Adrenal gland (tissue), 19 donors: ENCODE measurements at places on chromosomes 13 and 19. TPM values are rescaled to one million over a fixed set of nuclear protein-coding genes. Genes with fewer than 3 reads are reported as not detected.
A peak's percentile ranks its signal among the peaks of the same experiment; 100 is the strongest.

DNA sequence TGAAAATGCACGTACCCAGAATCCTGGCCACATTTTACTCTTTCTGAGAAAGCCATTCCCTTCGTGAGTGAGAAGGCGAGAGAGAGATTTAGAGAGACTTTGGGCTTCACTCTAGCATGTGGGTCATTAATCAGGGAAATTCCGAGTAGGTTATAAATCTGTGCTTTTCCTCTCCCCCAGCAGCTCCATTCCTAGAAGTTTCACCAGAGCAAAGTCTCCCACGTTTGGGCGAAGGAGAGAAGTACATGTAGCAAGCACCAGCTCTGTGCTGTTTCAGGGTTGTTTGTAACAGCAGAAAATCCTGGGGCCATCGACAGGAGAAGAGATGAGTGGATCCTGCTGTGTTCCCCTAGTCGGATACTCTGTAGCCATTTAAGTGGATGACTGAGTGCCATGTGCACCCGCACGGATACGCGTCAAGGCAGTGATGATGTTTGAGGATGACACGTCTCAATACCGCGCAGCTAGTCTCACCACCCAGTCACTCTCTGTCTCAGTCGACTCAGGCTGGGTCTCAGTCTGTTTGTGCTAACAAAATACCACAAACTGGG, 131.8 kb upstream of the PEG3 start:
- no peaks in the 10 kb centered on the region for H3K27me3 ChIP-seq
- H3K36me3 ChIP-seq = no peaks in the 10 kb centered on the region
- H3K4me1 ChIP-seq = peaks cover 37% of the 10 kb centered on the region

DNA sequence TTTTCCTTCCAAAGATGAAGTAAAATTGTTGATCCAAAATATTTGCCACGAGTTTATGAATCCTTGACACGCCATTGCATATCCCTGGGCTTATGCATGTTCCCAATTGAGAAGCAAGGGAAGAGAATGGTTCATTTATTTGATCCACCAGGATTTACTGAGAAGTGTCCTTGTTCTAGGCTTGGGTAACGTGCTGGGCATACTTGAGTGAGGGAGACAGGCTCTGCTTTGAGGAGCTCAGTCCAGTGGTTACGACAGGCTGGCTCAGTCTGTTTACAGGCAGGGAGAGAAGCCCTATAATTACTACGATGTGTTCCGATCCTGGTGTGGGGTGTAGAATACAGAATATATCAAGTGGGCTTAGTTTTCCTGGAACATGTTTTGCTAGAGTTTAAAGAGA, 6.3 kb upstream of the PNMA8C start:
- H3K4me1 ChIP-seq = no peaks in the 10 kb centered on the region
- H3K27me3 ChIP-seq = no peaks in the 10 kb centered on the region
- no peak for DNase-seq
- no peaks in the 10 kb centered on the region for H3K36me3 ChIP-seq
- no peak overlapping the region for H3K4me3 ChIP-seq

- H3K4me1 ChIP-seq = no peaks in the 10 kb centered on the region
- DNase-seq = no peak
- no peaks in the 10 kb centered on the region for H3K27me3 ChIP-seq
- no peak overlapping the region for H3K4me3 ChIP-seq
- H3K36me3 ChIP-seq = peaks cover 45% of the 10 kb centered on the region
Measured at GRCh38 chr19:47381653-47382279, 32.7 kb downstream of the DHX34 start.

DNA sequence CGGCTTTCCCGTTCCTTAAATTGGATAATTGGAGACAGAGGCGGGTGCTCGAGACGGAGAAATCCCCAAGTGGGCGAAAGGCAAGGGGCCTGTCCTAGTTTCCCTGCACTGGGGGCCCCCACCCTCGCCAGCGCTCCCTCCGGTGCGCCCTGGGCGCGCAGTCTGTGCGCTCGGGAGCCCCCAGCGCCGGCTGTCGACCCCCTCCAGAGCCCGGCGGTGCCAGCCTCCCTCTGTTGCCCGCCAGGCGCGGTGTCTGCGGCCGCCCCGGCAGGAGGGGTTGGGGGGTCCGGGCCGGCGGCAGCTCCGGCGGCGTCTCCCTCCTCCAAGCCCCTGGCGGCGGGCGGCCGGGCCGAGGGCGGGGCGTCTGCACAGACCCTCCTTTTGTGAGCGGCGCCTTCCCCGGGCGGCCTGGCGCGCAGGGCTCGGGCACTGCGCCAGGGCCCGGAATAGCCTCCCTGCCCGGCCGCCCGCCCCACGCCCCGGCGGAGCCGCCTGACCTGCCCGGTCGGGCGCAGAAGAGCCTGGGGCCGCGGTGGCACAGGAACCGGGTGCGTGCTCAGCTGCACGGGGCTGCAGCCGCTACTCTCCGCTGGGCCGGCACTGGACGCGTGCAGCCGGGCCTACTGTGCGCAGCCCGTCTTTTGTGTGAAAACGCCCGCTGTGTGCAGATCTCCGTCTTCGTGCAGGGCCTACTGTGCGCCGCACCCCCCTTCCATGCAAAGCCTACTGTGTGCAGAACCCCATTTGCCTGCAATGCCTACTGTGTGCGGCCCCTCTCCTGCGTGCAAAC, 13.2 kb downstream of the GADD45B start:
- no peaks in the 10 kb centered on the region for H3K36me3 ChIP-seq
- H3K27ac ChIP-seq = no peak overlapping the region
- no peaks in the 10 kb centered on the region for H3K27me3 ChIP-seq
- H3K4me3 ChIP-seq = peak overlapping the region; percentile 53

DNA sequence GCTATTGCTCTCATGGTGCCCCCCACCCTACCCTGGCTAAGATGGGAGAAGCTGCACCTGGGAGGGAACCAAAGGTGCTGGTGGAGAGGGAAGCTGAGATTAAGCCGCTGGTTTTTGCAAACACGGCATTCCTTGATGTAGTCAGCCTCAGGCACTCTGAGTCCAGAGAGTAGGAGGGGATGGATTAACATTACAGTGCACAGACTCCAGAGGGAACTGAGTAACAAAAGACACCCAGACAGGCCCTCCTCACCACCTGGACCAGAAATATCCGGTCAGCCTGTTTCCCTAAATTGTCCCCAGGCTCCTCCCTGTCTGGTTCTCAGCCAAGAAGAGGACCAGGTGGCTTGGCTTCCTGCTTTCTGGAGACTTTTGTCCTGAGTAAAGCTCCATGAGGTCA, 28.9 kb upstream of the PABPC3 start:
- no peak for DNase-seq
- H3K27ac ChIP-seq = no peak overlapping the region
- no peak overlapping the region for H3K4me3 ChIP-seq
- no peaks in the 10 kb centered on the region for H3K4me1 ChIP-seq
- H3K27me3 ChIP-seq = peaks cover 14% of the 10 kb centered on the region

GRCh38 chr13:97240788-97241734, 18.9 kb downstream of the MBNL2 start:
- no peak overlapping the region for H3K4me3 ChIP-seq
- no peak for DNase-seq
- H3K36me3 ChIP-seq = no peaks in the 10 kb centered on the region

DNA sequence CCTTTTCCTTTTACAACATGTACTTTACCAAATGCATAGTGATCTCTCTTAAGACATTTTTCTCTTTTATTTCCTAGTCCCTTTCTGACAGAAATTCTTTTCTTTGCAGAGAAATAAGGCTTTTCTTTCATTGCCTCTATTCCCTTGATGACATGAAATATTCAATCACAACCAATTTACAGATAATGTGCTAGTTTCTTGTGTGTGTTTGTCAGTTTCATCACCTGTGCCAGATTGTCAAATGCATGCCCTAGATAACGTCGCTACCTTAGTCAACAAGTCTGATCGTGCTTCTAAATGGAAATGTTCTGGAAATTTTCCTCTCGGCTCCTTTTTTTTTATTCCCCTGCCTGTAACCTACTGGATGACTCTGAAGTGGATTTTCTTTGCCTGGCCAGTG, 478.1 kb downstream of the KLF5 start:
- no peak overlapping the region for H3K27ac ChIP-seq
- no peak for DNase-seq
- no peaks in the 10 kb centered on the region for H3K27me3 ChIP-seq

DNA sequence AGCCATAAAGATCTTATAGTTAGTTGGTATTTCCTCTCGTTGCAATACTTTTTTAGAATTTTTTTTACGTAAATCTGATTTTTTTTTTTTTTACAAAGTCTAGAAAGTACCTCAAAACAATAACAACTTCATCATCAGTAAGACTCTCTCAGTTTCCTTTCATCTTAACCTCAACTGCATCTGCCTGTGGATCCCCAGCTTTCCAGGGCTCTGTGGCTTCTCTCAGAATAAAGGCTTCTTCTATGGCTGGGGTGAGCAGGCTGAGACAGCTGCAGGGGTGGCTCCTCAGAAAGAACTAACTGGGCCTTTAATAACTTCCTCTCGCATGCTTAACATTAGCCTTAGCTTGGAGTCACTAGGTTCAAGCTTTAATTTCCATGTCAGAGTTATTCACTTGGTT, 4.2 kb downstream of the ZNF506 start:
- H3K27me3 ChIP-seq = no peaks in the 10 kb centered on the region
- H3K36me3 ChIP-seq = no peaks in the 10 kb centered on the region
- H3K27ac ChIP-seq = no peak overlapping the region

RNF225 gene
- not detected for total RNA-seq

PSG11 gene
- not detected for total RNA-seq
